NCI-H2081 treated with DMSO at 0.1 percent for 48 hours (cell line): ENCODE measurements at places on chromosomes 2 and 18.

- no peak for DNase-seq
Observed at GRCh38 chr2:38263293-38263692, 113.8 kb downstream of the ATL2 start.

DNA sequence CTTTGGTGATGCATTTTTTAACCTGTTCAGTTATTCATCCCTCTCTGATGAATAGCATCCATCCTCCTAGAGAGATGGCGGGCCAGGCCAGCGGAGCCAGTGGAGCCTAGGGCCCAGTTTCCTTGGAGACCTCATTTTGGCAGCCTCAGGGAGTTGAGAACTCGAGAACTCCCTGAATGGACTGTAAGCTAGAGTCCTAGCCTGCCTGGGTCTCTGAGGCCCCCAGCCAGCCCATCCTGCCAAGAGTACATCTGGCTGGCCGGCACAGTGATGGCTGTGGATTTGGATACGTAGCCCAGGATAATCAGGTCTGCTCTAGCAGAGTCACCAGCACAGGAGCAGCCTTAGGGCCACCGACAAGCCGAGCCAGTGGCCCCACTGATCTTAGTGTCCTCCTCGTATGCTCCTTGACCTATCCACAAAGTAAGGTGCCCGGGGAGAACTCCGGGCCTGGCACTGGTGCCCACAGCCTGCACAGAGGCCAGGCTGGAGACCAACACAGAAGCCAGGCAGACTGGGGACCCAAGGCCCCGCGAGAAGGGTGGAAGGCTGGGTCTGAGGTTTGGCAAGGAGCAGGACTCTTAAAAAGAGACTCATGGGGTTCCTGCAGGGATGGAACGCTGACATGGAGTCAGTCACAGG lies 110.5 kb upstream of the MCFD2 start:
- DNase-seq: no peak

GRCh38 chr2:155687181-155687580 lies 645.3 kb downstream of the NR4A2 start:
- DNase-seq: no peak

- no peak for DNase-seq
Observed at GRCh38 chr18:29164993-29165599, 988.2 kb upstream of the CDH2 start.

DNA sequence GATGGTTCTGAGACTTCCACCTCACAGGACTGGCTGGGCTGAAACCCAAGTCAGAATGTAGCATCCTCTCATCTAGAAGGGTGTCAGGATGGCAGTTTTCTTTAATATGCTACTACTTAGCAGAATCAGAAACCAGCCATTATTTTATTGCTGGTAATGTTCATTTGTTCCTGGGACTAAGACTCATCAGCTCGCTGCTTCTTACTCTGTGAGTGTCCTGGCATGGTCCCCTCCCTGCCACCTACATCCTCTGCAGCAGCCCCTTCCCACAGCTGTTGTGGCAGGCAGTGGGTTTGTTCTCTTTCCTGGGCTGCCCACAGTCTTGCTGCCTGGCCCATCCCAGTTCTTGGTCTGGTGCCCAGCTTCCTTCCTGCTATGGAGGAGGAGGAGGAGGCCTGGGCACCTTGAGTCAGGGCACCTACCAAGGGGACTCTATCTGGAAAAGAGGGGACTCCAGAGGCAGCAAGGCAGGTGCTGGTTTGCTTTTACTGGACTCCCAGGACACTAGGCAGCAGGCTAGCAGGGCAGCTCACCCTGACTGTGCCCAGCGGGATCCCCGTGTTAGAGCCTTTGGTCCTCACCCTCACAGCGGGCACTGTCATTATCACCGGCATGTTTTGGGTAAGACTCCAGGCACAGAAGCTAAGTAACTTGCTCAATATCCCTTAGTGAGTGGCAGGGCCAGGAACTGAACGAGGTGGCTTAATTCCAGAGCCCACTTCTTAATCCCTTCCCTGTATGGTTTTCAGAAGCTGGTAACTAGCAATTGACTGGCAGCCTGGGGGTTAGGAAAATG lies 62.1 kb downstream of the LRRFIP1 start:
- no peak for DNase-seq
